ENCODE measurements at places on chromosomes 12 and 14.

- DNase-seq = no peak
Observed at GRCh38 chr14:100441271-100441947, 118.3 kb downstream of the SLC25A47 start.

DNA sequence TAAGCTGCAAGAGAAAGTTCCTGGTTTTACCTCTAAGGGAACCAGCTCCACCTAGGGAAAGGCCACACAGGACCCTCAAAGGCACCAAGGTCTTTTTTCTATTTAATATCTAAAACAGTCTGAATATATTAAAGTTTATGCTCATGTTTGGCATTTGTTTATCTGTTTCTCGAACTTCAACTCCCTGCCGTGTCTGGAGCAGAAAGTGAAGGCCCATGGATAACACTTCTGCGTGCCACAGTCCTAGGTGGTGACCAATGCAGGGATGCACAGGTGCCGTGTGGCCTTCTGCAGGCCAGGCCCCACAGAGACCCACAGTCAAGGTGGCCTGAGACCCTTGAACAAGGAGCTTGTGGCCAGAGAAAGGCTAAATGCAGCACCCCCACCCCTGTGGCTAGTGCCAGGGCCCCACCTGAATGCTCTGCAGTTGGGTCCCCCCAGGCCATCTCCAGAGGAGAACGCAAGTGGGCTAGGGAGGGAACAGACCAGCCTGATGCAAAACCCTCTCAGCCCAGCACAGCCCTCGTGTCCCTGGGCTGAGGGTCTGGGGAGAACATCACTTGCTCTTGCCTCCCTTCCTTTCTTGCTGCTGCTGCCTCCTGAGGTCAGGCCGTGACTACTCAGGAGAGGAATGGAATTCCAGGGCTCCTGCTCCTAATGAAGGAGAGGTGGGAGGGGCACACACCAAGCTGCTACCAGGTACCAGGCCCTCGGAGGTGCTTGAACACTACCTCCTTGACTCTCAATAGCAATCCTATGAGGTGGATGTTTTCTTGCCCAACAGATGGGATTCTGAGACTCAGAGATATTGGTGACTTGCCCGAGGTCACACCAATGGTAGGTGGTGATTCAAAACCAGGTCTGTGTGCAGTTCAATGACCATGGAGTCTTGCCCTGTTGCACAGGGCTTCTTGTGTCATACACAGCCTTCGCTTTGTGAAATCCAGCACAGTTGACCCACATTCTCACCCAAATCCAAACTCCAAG is 45.4 kb downstream of the PSMA6 start:
- DNase-seq = no peak

DNA sequence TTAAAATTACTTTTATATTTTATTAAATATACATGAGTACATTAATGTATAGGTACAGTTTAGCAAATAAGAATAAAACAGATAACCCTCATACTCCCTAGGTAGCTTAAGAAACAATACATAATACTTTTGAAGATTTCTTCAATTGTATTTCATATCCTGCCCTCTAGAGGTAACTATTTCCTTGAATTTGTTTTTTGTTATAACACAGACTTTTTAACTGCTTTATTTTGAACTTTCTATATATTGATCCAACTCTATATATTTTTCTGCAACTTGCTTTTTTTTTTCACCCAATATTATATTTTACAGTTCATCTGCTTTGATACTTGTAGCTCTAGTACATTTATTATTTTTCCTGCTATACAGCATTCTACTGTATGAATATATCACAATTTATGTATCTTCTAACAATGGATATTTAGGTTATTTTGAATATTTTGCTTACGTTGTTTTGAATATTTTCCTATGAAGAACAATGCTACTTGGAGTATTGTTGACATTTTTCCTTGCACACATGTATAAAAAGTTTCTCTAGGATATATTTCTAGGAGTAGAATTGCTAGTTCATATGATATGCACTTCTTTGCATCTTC is 72.8 kb upstream of the ABCD2 start:
- no peak for DNase-seq

GRCh38 chr14:29806124-29806517 is 121.5 kb downstream of the PRKD1 start:
- no peak for DNase-seq

DNA sequence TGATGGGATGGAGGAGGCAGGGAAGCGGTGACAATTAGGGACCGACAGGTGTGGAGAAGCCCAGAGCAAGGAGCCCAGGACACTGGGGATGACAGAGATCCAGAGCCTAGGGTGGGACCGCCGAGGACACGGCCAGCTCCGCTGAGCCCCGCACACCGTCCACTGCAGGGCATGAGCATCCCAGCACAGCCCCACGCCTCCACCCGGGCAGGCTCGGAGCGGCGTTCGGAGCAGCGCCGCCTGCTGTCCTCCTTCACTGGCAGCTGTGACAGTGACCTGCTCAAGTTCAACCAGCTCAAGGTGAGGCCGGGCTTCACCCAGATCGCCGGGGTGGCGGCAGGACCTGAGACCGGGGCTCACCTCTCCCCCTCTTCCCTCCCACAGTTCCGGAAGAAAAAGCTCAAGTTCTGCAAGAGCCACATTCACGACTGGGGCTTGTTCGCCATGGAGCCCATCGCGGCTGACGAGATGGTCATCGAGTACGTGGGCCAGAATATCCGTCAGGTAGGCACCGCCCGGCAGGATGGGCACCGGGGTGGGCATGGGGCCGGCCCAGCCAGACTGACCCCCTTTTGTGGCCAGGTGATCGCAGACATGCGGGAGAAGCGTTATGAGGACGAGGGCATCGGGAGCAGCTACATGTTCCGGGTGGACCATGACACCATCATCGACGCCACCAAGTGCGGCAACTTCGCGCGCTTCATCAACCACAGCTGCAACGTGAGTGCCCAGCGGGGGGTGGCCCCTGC is 23.7 kb downstream of the SETD1B start:
- DNase-seq = no peak

GRCh38 chr12:123548107-123548506 is 14.6 kb upstream of the RILPL1 start:
- no peak for DNase-seq

DNA sequence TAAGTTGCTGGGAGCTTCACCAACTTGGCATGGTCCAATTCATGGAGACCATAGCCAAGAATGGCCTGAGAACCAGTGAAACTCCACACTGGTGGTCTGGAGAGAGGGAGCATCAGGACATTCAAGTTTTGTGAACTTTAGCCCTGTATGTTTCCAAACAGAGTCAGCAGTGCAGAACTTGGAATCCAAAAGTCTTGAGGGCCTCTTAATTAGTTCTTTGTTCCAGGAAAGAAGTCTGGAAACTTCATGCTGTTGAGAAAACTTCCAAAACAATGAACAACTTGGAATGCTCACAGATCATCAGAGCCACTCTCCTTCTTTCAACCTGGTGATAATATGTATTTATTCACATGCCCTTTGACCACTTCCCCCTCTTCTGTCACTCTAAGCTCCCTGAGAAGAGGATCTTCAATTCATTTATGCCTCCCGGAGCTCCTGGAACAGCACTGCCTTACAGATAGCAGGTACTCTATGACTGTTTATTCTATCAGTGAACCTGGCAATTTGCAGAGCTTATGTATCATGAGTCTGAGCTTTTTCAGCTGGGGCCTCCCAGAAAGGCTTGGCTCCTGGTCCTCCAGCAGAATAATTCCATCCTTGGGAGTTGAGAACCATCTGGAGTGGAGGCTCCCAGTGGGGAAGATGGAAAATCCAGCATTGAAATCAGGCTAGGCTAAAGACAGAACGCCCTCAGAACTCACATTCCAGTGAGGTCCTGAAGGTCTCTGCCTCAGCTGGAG is 191.4 kb downstream of the KTN1 start:
- DNase-seq = no peak

DNA sequence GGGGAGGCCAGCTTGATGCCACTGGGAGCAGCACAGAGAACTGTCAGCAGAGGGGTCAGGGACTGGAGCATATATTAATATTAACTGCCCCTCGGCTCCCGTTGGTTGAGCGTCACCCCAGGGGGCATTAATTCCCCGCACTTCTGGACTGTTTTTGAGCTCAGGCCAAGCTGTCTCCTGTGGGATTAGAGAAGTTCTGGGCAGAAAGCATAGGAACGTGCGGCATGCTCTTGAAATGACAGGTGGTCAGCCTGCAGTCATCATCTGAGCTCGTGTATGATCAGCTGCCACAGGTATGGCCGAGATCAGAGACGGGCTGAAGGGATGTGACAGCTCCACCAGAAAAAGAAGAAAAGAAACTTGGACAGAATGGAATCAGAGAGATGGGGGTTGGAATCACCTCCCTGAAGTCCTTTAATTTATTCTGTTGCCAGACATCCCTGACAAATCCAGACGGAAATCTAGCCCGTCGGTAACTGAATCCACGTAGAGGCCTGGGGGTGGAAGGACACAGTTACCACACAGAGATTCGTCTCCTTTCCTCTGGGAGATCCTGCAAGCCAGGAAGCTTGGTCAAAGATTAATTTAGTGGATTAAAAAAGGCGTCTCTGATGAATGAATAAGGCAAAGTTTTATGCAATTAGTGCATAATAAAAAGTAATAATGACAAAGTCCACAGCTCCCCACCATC is 23.6 kb downstream of the NR1H4 start:
- DNase-seq = no peak

- DNase-seq = no peak
Observed at GRCh38 chr12:6277982-6278438, 32.5 kb upstream of the PLEKHG6 start.

Measured in effector memory CD4-positive, alpha-beta T cell (primary cell).